ENCODE measurements at places on chromosomes 16 and 17.

GRCh38 chr17:33725675-33726271 is 432.7 kb upstream of the ASIC2 start:
- peak; percentile 48 for DNase-seq

- DNase-seq, result no peak
Measured at GRCh38 chr17:43533699-43534098, 12.4 kb downstream of the ETV4 start.

DNA sequence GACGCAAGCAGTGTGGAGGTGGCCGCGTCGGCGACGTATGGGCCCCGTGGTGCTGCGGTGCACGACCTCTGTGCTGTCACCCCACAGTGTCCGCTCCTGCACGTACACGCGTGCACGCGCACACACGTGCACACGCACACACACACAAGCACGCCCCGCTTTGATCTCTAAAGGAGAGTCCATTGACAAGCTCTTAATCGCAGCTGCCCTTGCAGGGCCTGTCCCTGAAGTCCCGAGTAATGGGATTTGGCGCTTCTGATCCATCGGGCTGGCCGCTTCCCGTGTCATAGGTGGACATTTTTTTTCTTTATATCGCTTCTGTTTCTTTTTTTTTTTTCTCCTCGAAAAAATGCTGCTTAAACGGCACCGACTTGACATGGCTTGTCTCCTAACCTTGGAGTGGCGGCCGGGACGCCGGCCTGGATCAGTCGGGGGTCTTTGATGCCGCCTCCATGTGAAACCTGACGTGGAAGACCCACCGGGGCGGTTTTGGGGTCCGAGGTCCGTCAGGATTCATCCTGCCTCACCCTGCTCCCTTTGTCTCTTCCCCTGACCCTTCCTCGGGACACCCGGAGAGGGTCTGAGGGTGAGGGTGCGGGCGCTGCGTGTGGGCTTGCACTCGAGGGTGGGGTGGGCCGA is 8.3 kb upstream of the AXIN1 start:
- no peak for DNase-seq

GRCh38 chr17:74430706-74431567 is 951 bp upstream of the GPRC5C start:
- peak; percentile 94 for DNase-seq

DNA sequence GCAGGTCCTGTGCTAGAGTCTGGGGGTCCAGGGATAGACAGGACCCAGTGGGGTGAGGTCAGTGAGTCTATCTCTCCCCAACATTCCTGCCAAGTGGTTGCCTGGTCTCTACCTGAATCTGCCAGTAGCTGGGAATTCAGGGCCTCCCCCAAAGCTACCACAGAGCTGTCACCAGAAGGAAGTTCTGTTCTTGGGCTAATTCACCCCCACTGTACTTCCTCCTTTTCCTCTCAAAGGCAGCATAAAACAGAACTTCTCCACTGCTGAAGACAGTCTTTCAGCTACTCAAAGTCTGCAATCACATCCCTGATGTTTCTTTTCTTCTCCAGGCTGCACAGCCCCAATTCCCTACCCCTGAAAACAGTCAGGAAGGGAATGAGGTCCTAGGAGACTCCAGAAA is 8.7 kb downstream of the CAMTA2 start:
- no peak for DNase-seq

GRCh38 chr17:65730711-65731169 is 169.3 kb upstream of the AXIN2 start:
- no peak for DNase-seq

GRCh38 chr17:48515925-48516900 is 14.6 kb downstream of the HOXB1 start:
- DNase-seq, result no peak

DNA sequence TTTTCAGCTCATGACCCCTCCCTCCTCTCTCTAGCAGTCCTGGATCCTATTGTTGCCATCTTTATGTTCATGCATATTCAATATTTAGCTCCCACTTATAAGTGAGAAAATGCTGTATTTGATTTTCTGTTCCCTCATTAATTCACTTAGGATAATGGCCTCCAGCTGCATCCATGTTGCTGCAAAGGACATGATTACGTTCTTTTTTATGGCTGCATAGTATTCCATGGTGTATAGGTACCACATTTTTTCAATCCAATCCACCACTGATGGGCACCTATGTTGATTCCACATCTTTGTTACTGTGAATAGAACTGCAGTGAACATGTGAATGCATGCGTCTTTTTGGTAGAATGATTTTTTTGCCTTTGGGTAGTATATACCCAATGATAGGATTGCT is 188.4 kb downstream of the FOXL1 start:
- DNase-seq, result no peak

DNA sequence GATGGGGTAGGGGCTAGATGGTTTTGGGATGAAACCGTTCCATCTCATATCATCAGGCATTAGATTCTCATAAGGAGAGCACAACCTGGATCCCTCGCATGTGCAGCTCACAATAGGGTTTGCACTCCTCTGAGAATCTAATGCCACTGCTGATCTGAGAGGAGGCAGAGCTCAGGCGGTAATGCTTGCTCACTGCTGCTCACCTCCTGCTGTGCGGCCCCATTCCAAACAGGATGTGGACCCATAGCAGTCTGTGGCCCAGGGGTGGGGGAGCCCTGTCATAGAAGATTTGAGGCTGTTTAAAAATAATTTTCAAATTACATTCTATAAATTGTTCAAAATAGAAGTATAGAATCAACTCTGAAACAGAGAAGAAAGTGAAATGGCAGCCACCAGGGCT is 50.8 kb downstream of the PHKB start:
- no peak for DNase-seq

DNA sequence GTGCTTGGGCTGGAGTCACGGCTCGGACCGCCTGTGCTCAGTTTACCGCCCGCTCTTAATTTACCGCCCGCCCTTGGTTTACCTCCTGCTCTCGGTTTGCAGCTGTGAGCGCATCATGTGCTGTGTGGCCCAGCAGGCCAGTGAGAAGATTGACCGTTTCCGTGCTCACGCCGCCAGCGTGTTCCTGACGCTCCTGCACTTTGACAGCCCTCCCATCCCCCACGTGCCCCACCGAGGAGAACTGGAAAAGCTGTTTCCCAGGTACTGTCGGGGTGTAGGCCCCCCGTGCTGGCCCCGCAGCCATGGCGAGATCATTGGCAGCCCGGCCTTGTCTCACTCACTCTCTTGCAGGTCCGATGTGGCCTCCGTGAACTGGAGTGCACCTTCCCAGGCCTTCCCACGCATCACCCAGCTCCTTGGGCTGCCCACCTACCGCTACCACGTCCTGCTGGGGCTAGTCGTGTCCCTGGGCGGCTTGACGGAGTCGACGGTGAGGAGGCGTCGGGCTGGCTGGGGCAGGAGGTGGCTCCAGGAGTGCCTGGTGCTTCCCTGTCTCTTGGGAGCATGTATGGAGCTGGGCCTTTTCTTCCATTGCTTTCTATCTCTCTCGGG is 89.3 kb upstream of the ZNF750 start:
- peak; percentile 39 for DNase-seq

Data from aorta (tissue), 5 donors.